ENCODE measurements at places on chromosomes 1 and 21. TPM values are rescaled to one million over a fixed set of nuclear protein-coding genes. Genes with fewer than 3 reads are reported as not detected.

DNA sequence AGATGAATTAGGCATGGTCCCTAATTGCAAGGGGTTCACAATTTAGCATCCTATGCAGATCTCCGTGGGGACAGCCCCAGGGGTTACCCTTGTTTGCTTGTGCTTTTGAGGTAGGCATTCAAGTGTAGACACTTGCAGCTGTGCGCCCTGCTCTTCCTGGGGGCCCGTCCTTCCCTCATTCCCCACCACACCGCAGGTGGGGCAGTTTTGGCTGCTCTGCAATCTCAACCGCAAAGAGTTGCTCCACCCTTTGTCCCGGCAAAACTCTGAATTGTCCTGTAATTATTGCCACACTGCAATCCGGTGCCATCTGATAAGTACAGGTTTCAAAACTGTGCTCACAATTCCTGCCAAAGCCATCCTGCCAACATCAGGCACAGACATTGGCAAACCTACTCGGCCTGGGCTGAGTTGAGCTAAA is 65.4 kb upstream of the LYST start:
- no peak for DNase-seq

DNA sequence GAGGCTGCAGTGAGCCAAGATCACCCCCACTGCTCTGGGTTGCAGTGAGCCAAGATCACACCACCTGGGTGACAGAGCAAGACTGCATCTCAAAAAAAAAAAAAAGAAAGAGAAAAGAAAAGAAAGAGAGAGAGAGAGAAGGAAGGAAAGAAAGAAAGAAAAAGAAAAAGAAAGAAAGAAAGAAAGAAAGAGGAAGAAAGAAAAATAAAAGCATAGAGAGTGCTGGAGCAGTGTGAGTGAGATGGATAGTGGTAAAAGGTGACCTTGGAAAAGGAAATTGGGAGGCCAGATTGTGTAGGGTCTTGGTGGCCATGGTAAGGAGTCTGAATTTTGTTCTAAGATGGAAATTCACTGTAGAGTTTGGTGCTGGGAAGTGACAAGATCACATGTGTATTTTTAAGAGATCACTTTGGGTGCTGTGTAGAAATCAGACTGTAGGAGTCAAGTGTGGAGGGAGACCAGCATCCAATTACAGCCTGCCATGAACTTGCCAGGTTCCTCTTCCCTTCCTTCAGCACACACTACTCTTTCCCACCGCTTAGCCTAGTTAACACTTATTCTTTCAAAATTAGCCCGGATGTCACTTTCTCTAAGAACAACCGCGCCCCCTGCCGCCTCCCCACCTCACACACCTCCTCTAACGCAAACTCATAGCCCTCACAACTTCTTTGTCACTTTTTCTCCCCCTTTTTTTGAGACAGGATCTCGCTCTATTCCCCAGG is 17.9 kb downstream of the MTX1 start:
- no peak for DNase-seq

GRCh38 chr1:214463596-214463995 is 87.8 kb downstream of the PTPN14 start:
- no peak for DNase-seq

- DNase-seq, result no peak
These were observed 42.7 kb upstream of the AJAP1 start for GRCh38 chr1:4611563-4612341.

GRCh38 chr21:36261459-36261858 is 58.5 kb upstream of the MORC3 start:
- no peak for DNase-seq

Gene COL9A2
- 3.2 TPM for total RNA-seq

Gene AGT
- total RNA-seq, result not detected

Gene AADACL3
- total RNA-seq, result 2.3 TPM

Gene RGSL1
- total RNA-seq, result not detected

Gene USH2A
- 0.04 TPM for total RNA-seq
